ENCODE measurements at places on chromosomes 11 and 22.

GRCh38 chr11:359181-359714 is 10.1 kb upstream of the B4GALNT4 start:
- no peak for DNase-seq

- no peak for DNase-seq
Measured at GRCh38 chr11:115607621-115608221, 103.5 kb upstream of the CADM1 start.

GRCh38 chr11:67996622-67997474 is 7.0 kb downstream of the UNC93B1 start:
- DNase-seq, result no peak

DNA sequence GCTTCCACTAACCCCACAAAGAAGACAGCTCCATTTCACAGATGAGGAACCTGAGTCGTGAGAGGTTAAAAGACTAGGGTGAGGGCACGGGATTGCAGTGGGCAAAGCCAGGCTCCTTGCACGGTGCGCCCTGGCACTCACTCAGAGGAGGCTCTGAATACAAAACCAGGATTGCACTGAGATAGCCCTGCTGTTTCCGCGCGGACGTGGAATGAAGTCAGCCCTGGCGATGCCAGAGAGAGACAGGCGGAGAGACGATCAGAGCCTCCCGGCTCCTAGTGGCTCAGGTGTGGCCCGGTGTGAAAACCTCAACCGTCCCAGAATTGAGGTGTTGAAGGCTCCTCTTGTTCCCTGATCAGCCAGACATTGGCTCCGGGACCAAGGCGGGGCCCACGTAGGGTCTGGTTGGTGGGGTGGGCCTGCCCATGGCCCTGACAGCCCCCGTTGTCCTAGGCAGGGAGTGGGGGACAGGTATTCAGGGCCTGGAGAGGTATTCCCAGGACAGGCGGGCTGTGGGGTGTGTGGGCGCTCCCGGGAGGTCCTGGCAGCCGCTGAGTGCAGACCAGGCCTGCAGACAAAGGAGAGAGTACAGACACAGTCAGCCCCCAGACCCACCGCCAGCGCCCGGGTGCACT is 43.1 kb upstream of the LINC01488 start:
- no peak for DNase-seq
